IPS-NIHi11 (cell line): ENCODE measurements at places on chromosomes 6 and 20.

DNA sequence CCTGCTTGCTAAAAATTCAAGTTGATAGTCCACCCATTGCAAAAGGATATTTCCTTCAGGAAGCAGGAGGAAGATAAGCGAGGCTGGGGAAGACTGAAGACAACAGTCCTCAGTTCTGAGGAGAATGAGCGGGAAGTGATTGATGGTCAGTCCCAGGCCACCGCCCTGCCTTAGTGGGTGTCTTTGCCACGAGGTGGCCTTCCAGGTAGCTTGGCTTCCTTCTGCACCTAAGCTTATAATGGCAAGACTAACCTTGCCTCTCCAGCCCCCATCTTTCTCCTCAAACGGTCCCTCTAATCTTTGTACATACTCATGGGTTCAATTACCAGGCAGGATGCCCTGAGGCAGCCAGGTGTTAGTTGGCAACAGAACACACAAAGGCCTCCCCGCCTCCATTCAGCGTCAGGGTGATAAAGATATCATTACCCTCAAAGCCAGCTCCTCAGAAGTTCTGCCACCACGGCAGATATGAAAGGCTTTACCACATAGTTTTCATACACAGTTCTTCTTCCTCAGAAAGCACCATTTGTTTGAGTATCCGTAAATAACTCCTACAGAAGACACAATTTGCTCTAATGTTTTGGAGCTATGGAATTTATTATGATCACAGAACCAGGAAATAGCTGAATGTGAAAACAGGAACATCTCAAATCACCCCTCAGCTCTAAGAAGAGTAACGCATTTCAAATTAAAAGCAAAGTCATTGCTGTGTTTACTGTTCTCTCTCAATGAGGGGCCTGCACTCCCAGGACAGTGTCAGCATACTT lies 249.4 kb downstream of the ATXN1 start:
- no peak for DNase-seq

- no peak for DNase-seq
These were observed 190.7 kb upstream of the VGLL2 start for GRCh38 chr6:117074672-117075071.

DNA sequence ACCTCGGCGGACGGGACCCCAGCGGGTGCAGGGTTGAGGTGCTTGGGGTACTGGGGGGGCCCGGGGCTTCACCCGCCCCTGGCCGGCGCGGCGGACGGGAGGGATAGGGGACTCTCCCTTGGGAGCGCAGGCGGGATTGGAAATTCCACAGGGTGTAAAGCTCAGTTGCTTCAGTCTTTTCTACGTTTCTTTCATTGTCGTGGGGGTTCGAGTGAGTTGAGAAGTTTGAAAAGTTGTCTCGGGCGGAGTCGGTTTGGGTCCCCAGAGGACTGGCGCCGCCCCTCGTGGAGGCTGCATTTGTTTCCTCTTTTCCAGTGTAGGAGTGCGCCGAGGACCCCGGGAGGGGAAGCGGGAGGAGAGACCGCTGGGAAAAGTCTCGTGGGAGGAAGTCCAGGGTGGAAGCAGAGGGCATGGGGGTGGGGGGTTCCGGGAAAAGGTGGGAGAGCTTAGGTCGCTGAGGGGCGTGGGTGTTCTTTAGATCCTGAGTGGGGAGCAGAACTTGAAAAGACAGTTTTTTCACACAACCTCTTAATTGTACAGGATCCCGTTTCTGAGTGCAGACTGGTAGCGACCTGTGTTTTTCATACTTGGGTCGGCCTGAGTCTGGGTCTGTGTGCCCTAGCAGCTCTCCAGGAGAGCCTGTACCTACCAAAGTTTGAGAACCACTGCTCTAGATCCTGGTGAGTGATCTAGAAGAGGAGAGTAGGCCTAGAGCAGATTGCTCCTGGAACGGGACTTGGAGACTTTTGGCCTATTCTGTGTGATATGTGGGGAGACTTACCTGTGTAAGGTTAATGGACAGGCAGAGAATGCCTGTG lies 495 bp downstream of the FAM83B start:
- DNase-seq, result peak; percentile 44

DNA sequence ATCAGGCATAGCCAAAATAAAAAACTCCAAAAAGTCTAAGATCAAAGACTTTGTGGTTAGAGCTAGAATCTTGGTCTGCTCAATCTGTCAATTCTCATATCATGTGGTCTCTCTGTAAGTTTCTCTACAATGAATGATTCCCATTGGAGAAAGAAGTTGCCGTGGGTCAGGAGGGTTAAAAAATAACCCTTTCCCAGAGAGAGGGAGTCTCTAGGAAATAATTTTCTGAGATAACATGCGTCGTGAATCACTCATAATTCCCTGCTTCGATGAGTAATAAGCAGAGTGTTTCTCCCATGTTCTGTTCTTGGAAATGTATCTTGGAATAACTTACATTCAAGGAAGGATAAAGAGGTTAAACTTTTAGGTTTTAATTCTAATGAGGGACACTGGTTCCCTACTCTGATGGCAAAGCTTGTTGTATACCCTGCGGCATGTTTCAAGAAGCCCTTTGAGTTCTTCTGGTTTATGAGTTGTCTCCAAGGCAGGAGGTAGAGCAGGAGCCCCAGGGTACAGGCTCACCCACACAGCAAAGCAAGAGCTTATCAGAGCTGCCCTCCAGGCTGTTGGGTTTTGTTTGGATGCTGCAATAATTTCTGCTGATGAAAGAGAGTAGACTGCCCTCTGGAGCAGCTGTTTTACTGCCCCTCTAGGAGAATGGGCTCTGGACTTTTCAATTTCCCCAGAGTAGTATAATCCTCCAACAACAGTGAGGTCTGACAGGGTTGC lies 599.1 kb downstream of the QKI start:
- no peak for DNase-seq

- DNase-seq, result no peak
These were observed 108.6 kb upstream of the DUSP22 start for GRCh38 chr6:183668-184067.

- DNase-seq, result peak; percentile 23
These were observed 32.7 kb upstream of the MAP7 start for GRCh38 chr6:136582711-136583471.

GRCh38 chr6:125018136-125018535 lies 55.9 kb downstream of the RNF217 start:
- DNase-seq, result no peak

DNA sequence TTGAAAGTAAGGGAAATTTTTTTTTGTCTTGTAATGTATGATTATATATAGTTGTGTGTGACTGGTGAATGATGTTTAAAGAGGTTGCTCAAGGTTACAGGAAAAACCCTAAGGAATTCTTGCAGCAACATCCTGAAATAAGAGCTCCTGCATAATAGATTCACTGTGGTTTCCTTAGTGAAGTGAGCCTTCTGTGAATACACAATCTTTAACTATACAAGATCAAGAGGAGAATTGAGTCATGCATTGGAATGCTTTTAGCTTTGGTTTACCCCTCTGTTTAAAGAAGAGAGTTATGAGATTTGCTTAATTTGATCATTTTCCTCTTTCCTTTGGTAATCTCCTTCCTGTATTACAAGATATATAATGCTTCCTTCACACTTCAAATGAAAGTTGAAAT lies 141.6 kb upstream of the EYA4 start:
- no peak for DNase-seq

GRCh38 chr6:153172815-153173214 lies 41.7 kb upstream of the RGS17 start:
- no peak for DNase-seq

- DNase-seq, result no peak
These were observed 34.5 kb upstream of the MPC1 start for GRCh38 chr6:166417285-166417691.

DNA sequence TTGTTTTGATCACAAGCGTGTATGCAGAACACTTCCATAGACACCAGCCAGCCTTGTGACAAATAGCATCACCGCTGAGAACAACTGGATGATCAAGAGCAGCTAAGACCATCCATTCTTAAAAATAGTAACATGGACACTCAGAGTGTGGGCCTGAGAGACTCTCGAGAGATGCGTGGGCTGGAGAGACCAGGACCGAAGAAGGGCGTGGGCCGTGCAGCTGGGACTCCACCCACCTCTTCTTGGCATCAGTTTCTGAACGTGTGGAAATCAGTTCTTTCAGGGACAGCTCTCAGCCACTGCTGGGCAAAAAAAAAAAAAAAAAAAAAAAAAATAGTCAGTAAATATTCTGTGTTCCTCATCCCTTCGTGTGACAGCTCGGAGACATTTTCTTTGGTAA lies 314.5 kb upstream of the CDH4 start:
- no peak for DNase-seq

DNA sequence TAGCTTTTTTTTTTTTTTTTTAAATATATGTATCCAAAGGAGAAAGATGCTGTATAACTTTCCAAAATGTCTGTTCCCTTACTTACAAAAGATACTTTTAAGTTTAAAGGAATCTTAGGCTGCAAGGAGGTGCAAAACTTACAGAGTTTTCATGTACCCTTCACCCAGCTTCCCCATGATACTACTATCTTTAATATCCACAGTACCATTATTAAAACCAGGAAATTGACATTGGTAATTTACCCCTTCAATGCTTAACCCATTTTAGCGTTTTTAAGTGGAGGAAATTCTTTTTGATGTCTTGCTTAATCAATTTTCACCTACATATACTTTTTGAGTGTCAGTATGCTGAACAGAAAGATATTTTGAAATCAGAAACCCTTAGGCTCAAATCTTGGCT lies 310.9 kb downstream of the PRL start:
- no peak for DNase-seq

DNA sequence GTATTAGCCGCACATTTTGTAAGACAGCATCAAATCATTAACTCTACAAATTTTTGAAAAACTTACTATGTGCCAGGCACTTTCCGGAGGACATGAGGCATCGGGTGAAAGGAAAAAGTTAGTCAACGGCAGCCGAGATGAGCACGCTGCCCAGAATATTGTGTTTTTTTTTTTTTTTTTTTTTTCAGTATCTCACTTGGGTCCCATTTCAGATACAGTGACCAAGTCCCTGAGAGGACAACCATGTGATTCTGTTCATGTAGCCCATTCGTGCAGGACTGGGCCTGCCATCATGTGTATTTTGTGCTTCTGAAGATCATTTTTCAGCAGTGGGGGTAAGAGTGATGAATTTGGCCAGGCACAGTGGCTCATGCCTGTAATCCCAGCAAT lies 1.3 kb downstream of the SLA2 start:
- DNase-seq, result no peak

DNA sequence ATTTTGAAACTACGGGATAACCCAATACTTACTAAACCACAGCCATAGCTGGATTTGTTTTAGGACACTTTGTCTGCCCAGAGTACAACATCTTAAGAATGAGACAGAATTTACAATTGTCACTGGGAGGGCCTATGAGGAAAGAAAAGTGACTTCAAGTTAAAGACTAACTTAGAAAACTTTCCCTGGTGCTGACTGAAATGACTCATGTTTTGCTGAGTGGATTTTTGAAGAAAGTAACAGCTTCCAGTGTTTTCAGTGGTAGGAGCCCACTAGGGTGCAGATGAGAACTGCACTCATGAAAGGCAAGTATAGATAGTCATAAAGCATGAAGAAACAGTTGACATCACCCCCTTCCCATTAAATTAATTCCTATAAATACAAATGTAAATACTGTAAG lies 988.2 kb upstream of the MAP3K7 start:
- no peak for DNase-seq

GRCh38 chr20:4324611-4325243 lies 309.4 kb upstream of the RNF24 start:
- DNase-seq, result no peak
